ENCODE measurements at places on chromosomes 3 and 15. TPM values are rescaled to one million over a fixed set of nuclear protein-coding genes. Genes with fewer than 3 reads are reported as not detected.

DNA sequence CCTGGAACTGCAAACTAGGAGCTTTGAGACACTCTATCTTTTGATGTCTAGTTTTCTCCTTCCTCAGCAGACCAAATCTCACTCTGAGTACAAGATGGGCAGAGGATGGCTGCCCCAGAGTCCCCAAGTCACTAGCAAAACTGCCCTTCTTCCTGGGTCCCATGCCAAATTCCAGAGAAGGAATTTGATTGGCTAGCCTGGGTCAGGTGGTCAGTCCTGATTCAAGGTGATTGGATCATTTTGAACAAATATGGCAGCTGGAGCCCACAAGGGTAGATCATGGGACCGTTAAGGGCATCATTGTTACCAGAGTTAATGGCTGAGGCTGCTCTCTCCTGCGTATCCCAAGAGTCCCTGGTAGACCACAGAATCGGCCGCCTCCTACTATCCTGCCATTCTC, 21.7 kb downstream of the SLC6A1 start:
- no peak overlapping the region for H3K27ac ChIP-seq
- no peaks in the 10 kb centered on the region for H3K4me1 ChIP-seq
- peaks cover 13% of the 10 kb centered on the region for H3K27me3 ChIP-seq
- no peak overlapping the region for H3K4me3 ChIP-seq
- H3K36me3 ChIP-seq = no peaks in the 10 kb centered on the region

ADGRG7 gene
- not detected for total RNA-seq

FANCD2 gene
- 83.9 TPM for total RNA-seq

- H3K36me3 ChIP-seq = no peaks in the 10 kb centered on the region
- no peaks in the 10 kb centered on the region for H3K4me1 ChIP-seq
- H3K4me3 ChIP-seq = no peak overlapping the region
- no peak for DNase-seq
- no peak overlapping the region for H3K27ac ChIP-seq
Observed at GRCh38 chr3:47556351-47556750, 22.3 kb downstream of the CSPG5 start.

DNA sequence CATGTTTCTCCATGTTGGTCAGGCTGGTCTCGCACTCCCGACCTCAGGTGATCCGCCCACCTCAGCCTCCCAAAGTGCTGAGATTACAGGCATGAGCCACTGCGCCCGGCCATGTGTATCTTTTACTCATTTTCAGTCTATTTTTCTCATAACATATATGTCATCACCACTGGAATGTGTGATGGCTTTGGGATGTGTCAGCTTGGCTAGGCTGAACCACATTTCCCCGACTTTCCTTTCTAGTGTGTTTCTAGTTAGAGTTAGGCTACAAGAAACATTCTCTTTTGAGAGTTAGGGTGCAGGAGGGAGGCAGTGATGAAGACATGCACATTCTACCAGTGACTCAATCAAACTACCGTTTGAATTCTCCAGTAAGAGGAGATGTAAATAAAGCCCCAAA, 444.9 kb upstream of the THBS1 start:
- no peak for DNase-seq
- H3K36me3 ChIP-seq = no peaks in the 10 kb centered on the region
- H3K27me3 ChIP-seq = peaks cover 5% of the 10 kb centered on the region
- no peak overlapping the region for H3K27ac ChIP-seq

DNA sequence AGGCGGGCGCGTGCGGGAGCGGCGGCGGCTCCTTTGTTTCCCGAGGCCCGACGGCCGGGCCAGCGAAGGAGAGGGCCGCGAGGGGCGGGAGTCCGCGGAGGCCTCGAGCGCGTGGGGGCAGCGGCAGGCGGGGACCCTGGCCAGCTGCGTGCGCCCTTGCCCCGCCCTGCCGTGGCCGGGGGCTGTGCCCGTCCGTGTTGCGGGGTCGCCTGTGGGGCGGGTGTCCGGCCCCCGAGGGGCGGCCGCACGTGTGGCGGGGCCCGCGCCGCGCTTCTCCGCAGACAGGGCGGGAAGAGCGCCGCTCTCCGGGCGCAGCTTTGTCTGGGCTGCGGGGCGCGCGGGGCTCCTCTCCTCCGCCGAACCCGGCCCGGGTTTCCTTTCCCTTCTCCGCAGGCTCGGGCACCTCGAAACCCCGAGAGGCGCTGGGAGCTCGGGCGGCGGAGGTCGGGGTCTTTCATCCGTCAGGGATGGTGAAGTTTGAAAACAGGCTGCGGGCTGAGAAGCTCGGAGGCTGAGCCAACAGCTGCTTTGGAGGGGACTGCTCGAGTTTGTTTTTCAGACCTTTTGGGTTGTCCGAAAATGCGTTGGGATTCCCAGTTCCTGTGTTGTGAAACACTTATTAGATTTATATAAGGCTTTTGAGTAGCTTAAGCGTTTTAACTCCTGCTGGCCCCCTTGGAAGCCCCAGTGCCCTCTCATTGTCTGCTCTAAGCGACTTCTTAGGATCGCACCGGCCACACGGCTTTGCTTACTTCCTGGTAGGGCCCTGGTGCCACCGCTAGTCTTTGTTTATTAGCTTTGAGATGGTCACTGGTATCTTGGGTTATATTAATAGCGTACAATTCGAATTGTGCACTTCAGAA, 817 bp downstream of the USP3 start:
- H3K27ac ChIP-seq = peak overlapping the region; percentile 91
- H3K36me3 ChIP-seq = peaks cover 4% of the 10 kb centered on the region
- DNase-seq = peak; percentile 58
- peak overlapping the region; percentile 90 for H3K4me3 ChIP-seq
- H3K4me1 ChIP-seq = peaks cover 80% of the 10 kb centered on the region
- H3K27me3 ChIP-seq = no peaks in the 10 kb centered on the region

- no peak overlapping the region for H3K4me3 ChIP-seq
- no peak overlapping the region for H3K27ac ChIP-seq
- H3K36me3 ChIP-seq = peaks cover 24% of the 10 kb centered on the region
Observed at GRCh38 chr15:90425726-90426346, 37.8 kb downstream of the IQGAP1 start.

DNA sequence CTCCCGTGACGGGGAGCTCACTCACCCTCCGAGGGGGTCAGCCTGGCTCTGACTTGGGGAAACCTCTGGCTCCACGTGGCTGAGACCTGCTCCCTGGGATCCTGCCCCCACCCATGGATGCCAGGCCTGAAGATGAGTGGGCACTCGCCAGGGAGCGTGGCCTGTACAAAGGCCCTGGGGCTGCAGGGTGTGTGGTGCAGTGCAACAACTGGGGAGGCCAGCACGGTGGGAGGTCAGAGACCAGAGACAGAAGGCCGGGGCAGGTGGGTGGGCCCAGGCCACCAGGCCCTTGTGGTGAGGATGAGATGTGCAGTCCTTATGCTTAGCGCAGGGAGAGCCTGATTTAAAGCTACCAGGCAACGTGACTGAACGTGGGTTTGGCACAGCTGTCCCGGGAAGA, 5.0 kb downstream of the DNAJB8 start:
- no peaks in the 10 kb centered on the region for H3K36me3 ChIP-seq
- no peak overlapping the region for H3K27ac ChIP-seq
- no peak overlapping the region for H3K4me3 ChIP-seq
- peaks cover 8% of the 10 kb centered on the region for H3K27me3 ChIP-seq
- no peak for DNase-seq

DNA sequence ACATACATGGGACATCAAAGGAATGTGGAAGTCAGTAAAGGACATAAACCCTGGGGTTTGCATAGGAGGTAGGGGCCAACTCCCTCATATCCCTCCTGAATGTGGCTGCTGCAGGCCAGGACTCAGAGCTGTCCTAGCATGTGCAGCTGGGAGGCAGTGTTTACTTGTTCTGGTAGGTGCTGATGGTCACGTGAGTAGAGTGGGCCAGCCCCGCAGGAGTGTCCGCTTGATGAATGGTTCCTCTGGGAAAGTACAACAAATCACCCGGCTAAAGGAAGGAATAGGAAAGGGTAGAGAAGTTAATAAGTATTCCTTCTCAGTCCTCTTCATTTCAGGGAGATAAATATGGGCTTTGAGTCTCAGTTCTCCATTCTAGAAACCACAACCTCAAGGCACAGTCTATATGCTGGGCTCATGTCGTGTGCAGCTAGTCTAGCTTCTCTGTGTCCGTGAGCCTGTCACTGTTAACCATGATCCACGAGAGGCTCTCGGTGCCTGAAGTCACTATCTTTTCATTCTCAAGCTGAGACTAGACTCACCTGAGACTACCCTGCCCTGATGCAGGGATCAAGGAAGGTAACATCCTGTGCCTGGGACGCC, 17.9 kb downstream of the RIOX2 start:
- peaks cover 62% of the 10 kb centered on the region for H3K36me3 ChIP-seq
- H3K27me3 ChIP-seq = no peaks in the 10 kb centered on the region
- no peak overlapping the region for H3K4me3 ChIP-seq
- H3K4me1 ChIP-seq = no peaks in the 10 kb centered on the region
- DNase-seq = no peak

DNA sequence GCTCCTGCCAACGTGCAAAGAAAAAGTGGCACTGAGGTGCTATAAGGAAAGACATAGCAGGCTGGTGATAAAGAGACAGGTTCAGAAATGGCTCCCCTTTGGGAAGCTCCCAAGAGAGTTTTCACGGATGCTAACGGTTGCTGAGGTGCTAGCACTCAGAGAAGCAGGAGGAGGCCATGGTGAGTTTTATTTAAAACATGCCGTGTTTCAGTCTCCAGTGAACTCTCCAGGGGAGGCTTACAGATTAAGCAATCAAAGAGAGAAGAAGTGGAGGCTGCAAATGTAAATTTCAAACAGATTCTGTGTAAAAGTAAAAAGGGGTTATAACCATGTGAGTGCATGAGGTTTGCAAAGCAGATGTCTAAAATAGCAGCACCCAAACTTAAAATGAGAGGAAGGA, 346.2 kb downstream of the NTRK3 start:
- H3K4me1 ChIP-seq = no peaks in the 10 kb centered on the region
- no peaks in the 10 kb centered on the region for H3K36me3 ChIP-seq
- no peak overlapping the region for H3K4me3 ChIP-seq
- no peak overlapping the region for H3K27ac ChIP-seq
- peaks cover 1% of the 10 kb centered on the region for H3K27me3 ChIP-seq

TMEM207 gene
- not detected for total RNA-seq

WDR93 gene
- not detected for total RNA-seq

NMNAT3 gene
- total RNA-seq = 1.1 TPM

Data from activated CD4-positive, alpha-beta memory T cell treated with anti-CD3 and anti-CD28 coated beads for 36 hours (primary cell).